ENCODE measurements at places on chromosomes 7 and 10. TPM values are rescaled to one million over a fixed set of nuclear protein-coding genes. Genes with fewer than 3 reads are reported as not detected.

The CALML3 gene
- not detected for polyA plus RNA-seq

The GRIFIN gene
- polyA plus RNA-seq: not detected

The LRGUK gene
- polyA plus RNA-seq: not detected

The MIOS gene
- 31.5 TPM for polyA plus RNA-seq

The VIPR2 gene
- 11.6 TPM for polyA plus RNA-seq

GRCh38 chr7:116812860-116813259 lies 49.5 kb upstream of the CAPZA2 start:
- no peak for DNase-seq

GRCh38 chr7:38840736-38841460 lies 68.1 kb downstream of the VPS41 start:
- DNase-seq: no peak

DNA sequence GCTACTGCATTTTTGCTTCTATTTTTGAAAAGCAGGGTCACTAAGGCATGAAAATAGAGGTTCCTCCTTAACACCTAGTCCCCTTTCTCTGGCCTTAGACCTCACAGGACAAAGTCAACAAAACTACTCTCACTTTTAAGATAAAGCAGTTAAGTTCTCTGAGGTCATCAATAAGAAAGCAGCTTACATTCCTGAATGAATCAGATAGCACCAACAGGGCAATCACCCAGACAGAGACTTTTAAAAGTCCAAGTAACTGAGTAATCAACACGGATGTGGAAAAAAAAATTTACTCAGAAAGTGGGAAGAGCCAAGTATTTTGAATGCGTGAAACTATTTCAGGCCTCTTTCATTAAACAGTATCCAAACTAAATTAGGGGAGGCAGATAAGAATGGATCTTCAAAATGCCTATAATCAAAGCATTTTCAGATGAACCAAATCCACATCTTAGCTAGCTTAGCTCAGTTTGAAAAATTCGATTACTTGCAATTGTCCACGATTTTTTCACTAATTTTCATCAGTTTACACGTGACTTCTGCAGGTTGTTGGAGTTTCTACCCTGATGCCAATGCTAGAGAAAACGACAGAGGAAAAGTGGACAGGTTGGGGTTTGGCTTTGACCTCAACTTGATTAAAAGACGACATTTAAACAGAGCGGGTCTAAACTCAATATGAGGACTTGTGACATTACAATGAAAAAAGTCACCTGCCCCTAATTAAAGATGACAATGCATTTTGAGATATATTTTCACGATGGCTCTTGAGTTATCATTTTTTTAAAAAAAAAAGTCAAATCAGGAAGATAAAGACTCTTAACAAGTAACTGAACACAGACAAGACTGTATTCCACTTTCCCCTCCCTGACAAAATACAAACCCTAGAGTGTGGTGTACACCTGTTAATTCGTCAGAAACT lies 1.6 kb downstream of the BEND7 start:
- no peak for DNase-seq

- no peak for DNase-seq
These were observed 90.2 kb downstream of the ZNF467 start for GRCh38 chr7:149683181-149683580.

- no peak for DNase-seq
These were observed 86.6 kb downstream of the ABLIM1 start for GRCh38 chr10:114571316-114571999.

GRCh38 chr7:133705596-133705995 lies 421.5 kb upstream of the LRGUK start:
- DNase-seq: no peak

- no peak for DNase-seq
These were observed 81.2 kb upstream of the PPIF start for GRCh38 chr10:79266084-79266483.

- DNase-seq: no peak
These were observed 161.1 kb upstream of the LYZL1 start for GRCh38 chr10:29127731-29128130.

GRCh38 chr7:24611130-24611529 lies 37.9 kb downstream of the PALS2 start:
- DNase-seq: no peak

DNA sequence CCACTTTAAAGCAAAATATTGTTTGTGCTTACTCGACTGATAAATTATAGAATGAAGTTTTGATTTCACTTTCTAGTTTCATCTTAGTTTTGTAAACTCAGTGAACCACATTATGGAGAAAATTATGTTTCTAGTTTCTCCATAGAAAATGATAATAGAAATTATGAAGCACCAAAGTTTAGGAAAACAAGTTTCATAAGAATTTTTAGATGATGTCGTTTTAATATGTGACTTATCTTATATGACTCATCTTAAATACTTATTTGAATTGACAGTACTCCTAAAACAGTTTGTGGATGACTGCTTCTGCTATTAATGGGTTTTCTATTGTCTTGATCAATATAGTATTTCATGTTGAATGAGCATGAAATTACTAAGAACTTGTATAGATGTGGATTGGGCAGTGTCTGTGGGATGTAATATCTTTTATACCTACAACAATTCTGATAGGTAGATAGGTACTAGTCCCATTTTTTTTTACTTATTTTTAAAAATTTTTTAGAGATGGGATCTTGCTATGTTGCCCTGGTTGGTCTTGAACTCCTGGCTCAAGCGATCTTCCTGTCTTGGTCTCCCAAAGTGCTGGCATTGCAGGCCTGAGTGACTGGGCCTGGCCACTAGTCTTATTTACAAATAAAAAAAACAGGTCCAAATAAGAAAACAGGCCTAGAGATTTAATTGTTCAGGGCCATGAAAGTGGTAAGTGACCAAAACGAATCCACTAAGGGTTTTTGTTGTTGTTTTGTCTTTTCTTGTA lies 3.7 kb downstream of the HBP1 start:
- no peak for DNase-seq

DNA sequence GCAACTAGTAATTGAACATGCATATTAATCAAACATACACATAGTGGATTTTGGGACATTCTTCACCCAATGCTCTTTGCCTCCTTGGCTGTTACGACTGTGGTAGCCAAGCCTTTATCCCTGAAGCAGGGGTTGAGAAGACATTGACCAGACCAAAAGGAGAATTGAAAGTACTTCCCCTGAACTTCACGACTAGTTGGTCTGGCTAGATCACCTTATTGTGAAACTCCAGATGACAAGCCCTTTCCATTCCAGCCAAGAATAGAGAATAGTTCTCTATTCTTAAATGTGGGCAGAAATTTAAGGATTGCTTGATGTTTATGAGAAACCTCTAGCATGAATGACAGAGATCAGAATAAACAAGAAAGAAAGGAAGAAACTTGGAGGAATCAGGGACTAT lies 97.0 kb downstream of the LRMDA start:
- no peak for DNase-seq

DNA sequence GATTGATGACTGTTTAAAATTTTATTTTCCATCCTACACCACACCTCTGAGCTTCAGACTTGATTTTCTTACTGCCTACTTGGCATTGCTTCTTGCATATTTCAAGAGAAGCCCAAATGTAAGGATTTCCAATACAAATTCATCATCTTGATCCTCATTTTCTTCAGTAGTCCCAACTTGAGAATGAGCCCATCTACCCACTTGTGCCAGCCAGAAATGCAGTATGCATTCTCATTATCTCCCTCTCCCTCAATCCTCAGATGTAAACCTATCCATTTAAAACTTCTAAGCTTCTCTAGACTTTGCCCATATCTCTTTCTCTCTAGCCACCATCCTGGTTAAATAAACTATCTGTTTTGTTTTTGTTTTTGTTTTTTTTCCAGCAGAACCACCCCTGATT lies 22.4 kb upstream of the EGFR start:
- DNase-seq: no peak

- no peak for DNase-seq
These were observed 64.0 kb downstream of the CSGALNACT2 start for GRCh38 chr10:43202224-43202656.

GRCh38 chr7:121369462-121369861 lies 26.6 kb downstream of the FAM3C start:
- DNase-seq: no peak

GRCh38 chr7:156614434-156615264 lies 25.9 kb upstream of the RNF32 start:
- DNase-seq: no peak
